ENCODE measurements at places on chromosomes 16 and 17. TPM values are rescaled to one million over a fixed set of nuclear protein-coding genes. Genes with fewer than 3 reads are reported as not detected.

- DNase-seq = no peak
These were observed 4.6 kb downstream of the GRB7 start for GRCh38 chr17:39742126-39742855.

GRCh38 chr17:77203846-77204245, 63.1 kb downstream of the SEC14L1 start:
- DNase-seq = no peak

GRCh38 chr17:49505854-49506253, 10.8 kb downstream of the NGFR start:
- no peak for DNase-seq

DNA sequence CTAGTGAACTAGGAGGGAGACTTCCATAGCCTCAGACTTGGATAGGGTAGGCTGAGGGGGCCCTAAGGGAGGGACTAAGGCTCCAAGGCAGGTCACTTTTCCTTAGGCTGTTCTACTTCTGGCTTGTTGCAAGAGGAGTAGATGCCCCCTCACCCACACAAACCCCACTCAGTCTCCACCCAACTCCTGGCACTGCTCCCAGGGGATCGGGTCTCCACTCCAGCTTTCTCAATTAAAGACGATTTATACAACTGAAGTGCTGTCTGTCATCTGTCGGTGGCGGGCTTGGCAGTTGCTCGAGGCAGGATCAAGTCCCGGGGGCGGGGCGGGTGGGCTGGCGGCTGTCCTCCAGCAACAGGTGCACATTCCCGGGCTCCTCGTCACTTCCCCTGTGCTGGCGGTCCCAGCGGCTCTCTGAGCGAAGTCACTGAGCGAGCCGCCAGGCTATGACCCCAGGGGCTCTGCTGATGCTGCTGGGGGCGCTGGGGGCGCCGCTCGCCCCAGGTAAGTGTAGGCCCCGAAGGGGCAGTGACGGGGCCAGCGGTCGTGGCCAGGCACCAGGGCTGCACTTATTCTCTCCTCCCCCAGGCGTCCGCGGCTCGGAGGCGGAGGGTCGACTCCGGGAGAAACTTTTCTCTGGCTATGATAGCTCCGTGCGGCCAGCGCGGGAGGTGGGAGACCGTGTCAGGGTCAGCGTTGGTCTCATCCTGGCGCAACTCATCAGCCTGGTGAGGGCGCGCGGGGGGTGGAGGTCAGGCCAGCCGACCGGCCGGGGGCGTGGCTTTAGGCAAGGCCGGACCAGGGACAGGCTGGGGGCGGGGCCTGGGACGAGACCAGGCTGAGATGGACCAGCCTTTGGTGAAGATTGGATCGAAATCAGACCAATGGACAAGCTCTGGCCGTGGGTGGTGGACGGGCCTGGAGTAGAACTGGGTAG, at the start of gene CHRNB1:
TSS of gene CHRNB1 (plus strand) at position 380 of the 937 bp plus-strand sequence. CDS start at position 447, 67 bp downstream.
- peak; percentile 85 for DNase-seq

DNA sequence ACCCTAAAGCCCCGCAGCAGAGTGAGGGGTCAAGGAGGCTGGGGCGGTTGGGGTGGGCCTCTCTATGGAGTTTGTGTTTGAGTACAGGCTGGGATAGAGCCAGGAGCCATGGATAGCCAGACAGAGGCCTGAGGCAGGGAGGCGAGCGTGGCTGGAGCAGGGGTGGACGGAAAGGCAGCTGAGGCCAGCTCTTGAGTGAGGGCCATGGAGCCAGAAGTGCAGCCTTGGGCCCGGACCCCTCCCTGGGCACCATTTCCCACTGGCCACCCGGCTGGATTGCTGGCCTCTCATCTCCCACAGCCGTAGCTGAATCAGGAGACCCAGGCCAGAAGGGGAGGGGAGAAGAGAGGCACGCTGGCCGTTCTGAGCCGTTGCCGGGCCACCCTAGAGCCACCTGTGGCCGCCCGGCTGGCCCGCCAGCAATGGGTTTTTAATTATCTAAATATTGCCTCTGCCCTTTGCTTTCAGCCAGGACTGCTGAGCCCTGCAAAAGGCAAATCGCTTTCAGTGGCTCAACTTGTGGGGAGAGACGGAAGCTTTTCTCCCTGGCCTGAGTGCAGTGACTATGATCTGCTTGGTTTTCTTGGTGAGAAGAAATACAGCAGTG, 75.2 kb upstream of the GSE1 start:
- no peak for DNase-seq

- DNase-seq = no peak
These were observed 54.9 kb downstream of the WWP2 start for GRCh38 chr16:69816996-69817395.

- DNase-seq = no peak
These were observed 16.4 kb downstream of the NDEL1 start for GRCh38 chr17:8451933-8452614.

DNA sequence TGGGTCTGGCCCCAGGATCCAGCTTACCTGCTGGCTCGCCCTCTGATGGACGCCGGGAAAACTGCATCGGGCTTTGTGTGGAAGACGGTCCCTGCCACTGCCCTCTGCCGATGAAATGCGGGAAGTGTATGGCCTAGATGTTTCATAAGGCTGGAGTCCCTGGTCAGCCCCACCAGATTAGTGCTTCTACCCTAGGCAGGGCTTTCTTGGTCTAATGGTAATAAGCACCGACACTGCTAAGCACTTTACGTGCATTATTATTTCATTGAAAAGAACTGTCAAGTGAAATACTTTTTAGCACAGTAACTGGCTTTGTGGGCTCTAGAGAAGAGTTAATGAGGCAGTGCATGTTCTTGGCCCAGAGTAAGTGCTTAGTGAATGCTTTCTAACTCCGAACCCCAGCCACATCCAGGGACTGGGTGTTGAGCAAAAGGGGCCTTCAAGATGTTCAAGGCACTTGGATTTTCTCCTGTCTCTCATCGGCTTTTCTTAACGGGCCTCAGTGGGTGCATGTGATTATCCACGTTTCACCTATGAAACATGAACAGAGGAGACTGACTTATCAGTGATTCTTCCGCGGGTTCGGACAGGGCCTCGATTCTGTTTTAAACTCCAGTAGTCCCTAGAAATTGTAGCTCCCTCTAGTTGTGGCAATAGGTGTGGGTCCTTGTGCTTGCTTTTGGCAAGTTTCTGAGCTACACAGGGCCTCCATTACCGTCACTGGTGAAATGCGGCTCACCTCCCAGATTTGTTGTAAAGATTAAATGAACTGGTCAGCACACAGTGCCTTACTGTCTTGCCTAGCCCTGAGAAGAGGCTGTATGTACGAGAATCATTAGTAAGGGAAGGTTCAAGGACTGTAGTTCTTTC, 6.6 kb downstream of the TRAF4 start:
- peak; percentile 67 for DNase-seq

DNA sequence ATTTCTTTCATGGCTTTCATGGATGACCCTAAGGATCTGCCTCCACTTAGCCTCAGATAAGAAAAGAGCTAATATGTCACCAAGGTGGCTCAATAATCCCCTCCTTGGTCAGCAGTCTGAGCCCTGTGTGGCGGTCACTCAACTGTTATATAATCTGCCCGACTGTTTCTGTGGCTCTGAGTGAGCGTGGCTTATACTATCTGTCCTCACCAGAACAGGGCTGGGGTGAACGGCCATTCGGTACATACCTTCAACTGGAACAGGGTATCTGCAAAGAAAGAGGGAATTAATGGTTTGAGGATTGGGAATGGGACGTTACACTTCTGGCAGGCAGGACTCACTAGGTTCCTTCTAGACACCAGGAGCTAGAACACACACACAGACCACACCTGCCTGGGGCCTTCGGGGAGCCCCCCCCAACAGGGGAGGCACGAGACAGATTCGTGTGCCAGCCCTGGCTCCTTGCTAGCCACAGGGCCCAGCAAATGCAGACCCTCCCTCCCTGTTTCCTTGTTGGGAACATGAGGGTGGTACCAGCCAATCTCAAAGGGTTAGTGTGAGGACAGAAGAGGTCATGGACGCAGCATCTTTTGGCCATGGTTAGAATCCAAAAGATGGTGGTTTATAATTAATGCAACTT, 3.7 kb downstream of the CHMP1A start:
- no peak for DNase-seq

- DNase-seq = no peak
These were observed 1.2 kb downstream of the SIAH1 start for GRCh38 chr16:48383877-48384519.

DNA sequence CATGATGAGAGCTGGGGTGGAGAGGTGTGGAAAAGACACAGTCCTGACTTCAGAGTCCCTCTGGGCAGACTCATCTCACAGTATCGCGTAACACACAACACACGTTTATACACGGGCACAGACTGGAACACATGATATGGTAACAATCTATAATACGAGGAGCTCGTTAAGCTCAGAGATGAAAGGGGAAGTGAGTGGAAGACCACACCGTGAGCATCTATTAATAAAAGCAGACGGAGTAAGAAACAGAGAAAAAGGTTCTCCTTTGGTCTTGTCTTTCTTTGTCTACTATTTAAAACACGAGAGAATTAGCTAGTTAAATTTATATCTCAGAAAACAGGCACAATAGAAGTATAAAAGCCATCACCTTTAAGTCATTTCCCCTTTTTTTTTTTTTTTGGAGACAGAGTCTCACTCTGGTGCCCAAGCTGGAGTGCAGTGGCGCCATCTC, 13.5 kb downstream of the ANKRD11 start:
- no peak for DNase-seq

DNA sequence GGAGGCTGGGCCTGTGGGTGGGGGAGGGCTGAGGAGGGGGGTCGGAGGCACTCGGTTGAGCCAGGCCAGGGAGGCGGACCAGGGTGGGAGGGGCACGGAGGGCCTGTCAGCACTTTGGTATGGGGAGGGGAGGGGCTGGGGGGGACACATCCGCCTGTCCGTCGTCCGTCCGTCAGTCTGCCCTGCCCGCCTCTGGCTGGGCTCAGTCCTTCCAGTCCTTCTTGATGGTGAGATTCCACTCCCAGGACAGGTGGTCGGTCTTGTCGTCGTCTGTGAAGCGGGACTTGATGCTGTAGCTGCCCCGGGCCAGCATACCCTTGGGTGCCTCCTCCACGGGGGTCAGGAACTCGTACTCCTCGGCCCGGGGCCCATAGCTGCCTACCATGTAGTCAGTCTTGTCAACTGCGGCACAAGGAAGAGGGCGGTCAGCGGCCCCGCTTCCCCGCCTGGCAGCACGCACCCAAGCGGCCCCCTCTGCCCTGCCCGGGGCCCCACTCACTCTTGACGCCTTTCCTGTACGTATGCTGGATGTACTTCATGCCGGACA, 2.4 kb downstream of the ARHGDIA start:
- DNase-seq = no peak

- DNase-seq = no peak
These were observed 14.0 kb upstream of the PVALEF start for GRCh38 chr17:81151278-81151677.

Gene CES5A
- 0.41 TPM for total RNA-seq

Gene GPR139
- 2.4 TPM for total RNA-seq

Gene GCGR
- total RNA-seq = not detected

Gene CCL16
- not detected for total RNA-seq

Gene TRPV3
- total RNA-seq = 0.82 TPM

Gene CLDN9
- total RNA-seq = not detected

Gene SGCA
- not detected for total RNA-seq

Gene KRT14
- total RNA-seq = not detected

Gene SSTR5
- not detected for total RNA-seq

Gene EVPLL
- total RNA-seq = not detected

All from frontal cortex (tissue), 4 donors.